ENCODE measurements at places on chromosomes 13 and 19.

DNA sequence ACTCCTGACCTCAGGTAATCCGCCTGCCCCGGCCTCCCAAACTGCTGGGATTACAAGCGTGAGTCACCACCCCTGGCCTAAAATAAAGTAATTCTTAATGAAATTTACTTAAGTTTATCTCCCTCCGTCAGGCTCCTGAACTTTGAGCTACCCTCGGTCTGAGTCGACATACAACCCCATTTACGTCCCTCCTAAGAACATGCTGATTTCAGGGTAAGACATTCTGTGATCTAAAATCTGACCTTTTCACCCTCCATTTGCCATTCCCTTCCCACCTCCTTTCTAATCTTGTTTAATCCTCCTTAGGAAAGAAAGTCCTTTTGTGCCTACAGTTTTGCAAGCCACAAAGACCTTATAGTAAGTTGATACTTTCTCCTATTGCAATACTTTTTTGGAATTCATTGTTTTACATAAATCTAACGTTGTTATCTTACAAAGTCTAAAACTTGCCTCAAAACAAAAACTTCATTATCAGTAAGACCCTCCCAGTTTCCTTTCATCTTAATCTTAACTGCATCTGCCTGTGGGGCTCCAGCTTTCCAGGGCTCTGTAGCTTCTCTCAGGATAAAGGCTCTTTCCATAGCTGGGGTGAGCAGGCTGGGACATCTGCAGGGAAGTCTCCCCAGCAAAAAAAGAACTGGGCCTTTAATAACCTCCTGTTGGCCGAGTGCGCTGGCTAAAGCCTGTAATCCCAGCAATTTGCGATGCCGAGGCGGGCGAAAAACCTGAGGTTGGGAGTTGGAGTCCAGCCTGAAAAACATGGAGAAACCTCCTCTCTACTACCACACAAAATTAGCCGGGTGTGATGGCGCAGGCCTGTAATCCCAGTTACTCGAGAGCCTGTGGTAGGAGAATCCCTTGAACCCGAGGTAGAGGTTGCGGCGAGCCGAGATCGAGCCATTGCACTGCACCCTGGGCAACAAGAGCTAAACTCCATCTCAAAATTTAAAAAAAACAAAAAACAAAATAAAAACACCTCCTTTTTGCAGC, 143.1 kb downstream of the ZNF737 start:
- no peak for DNase-seq

- peak; percentile 24 for DNase-seq
Observed at GRCh38 chr13:41985788-41986508, 25.0 kb upstream of the VWA8 start.

DNA sequence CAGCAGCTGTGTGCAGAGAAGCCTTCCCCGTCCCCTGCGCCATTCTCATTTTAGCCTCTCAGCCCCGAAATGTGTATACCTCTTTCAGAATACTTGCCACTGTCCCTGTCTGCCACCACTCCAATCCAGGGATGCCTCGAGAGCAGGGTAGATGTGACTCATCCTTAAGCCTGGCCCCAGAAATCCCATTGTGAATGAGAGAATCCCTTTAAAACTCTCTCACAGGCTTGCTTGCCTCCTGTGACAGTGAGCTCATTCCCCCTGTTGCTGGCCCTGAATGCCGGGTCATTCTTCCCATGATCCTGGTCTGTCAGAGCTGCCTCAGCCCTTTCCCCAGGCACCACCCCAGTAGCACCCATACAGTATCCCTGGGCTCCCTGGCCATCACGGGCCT, 9.6 kb downstream of the AP2A1 start:
- no peak for DNase-seq

- DNase-seq = no peak
Observed at GRCh38 chr13:35356572-35356971, 119.9 kb downstream of the MAB21L1 start.

- no peak for DNase-seq
Observed at GRCh38 chr19:33718651-33719254, 77.9 kb upstream of the KCTD15 start.

GRCh38 chr13:104286566-104287290, 1220.5 kb upstream of the SLC10A2 start:
- DNase-seq = no peak

DNA sequence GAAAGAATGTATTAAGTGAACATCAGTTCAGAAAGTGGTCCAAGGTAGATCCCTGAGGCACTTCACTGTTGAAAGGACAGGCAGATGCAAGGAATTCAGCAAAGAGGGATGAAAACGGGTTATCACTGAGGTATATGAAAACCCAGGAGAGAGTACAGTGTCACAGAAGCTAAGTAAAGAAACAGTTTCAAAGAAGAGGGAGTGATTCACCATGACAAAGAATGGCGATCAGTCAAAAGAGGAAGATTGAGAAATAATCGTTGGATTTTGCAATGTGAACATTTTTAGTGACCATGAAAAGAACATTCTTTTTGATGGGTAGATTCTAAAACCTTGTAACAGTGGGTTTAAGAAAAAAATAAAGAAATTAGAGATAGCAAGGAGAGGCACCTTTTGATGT, 99.3 kb downstream of the EPSTI1 start:
- no peak for DNase-seq

DNA sequence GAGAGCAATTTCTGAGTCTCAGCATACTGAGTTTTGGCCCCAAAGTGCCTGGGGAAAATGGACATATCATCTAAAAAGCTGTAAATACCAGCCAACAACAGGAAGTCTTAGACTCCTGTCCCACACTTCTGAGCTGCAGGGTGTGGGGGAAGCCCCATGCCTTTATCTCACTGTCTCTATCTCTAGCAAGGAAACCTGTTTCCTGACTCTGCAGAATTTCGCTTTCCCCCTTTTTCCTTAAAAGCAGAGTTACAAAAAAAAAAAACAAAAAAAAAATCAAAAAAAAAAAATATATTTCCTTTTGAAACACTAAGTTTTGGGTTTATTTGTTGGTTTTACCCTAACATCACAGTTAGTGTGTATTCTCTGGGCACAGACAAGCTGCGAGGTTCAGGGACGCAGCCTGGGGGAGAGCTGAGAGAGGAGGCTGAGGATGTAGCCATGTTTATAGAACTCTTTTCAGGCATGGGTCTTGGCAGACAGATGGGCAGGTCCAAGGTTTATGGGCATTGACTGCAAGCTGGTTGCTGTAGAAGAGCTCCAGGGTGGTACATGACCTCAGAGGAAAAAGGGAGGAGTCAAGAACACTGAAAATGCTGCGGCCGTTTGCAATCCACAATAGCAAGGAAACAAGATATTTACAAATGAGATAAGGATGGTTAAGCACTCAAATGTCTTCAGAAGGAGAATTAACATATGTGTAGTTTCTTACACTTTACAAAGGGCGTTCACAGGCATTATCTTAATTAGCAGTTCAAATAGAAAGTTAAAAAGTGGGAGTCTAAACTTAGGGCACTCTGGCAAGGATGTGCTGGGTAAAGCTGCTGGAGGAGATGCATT, 4.9 kb downstream of the MBNL2 start:
- peak; percentile 34 for DNase-seq

DNA sequence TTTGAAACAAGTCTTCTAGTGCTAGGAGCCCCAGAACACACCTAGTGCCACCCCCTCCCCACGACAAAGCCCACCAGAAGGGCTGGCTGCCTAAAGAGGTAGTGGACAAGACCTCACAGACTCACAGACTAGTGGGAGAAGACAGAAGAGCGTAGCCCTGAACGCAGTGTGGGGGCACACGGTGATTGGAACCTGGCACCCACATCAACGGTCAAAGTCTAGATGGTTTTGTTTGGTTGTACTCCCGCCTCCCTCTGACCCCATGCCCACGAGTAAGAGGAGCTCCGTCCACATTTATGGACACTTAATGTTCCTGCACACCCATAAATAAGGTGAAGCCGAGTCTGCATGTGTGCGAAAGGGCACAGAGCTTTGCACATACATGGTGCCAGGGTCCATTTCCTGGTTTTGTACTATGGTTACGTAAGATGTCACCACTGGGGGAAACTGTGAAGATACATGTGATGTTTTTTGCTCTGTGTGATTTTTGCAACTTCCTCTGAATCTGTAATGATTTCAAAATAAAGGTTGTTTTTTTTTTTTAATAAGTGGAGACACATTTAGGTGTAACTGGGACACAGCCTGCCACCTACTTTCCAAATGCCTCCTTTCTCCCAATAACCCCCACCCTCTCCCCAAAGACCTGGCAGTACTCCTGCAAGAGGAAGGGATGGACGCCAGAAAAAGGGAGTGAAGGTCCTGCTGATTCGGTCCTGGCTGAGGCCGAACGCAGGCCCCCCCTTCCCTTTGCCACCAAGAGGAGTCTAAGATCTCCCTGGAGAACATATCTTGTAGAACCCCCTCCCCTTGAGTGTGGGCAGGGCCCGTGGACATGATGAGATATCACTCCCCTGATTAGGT, 72.8 kb downstream of the GNG7 start:
- no peak for DNase-seq

Data from A673 (cell line).